ENCODE measurements at places on chromosomes 1 and 21.
A peak's percentile ranks its signal among the peaks of the same experiment; 100 is the strongest.

- DNase-seq = no peak
Measured at GRCh38 chr1:189821833-189822232, 655.8 kb downstream of the BRINP3 start.

- peak; percentile 32 for DNase-seq
Measured at GRCh38 chr1:183913567-183913993, 108.7 kb downstream of the RGL1 start.

GRCh38 chr21:34730756-34731445, 62.1 kb downstream of the CLIC6 start:
- DNase-seq = no peak

DNA sequence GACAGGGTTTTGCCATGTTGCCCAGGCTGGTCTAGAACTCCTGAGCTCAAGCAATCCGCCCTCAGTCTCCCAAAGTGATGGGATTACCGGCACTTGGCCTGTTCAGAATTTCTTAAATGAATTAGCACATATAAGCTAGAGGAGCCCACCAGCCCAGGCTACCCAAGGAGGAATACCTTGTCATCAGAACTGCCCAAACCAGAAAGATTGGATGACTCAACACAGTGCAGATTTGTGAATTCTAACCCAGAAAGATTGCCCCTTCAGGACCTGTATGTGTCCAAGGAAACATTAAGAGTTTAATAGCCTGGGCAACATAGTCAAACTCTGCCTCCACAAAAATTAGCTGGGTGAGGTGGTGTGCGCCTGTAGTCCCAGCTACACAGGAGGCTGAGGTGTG, 14.0 kb upstream of the LIN9 start:
- DNase-seq = no peak

DNA sequence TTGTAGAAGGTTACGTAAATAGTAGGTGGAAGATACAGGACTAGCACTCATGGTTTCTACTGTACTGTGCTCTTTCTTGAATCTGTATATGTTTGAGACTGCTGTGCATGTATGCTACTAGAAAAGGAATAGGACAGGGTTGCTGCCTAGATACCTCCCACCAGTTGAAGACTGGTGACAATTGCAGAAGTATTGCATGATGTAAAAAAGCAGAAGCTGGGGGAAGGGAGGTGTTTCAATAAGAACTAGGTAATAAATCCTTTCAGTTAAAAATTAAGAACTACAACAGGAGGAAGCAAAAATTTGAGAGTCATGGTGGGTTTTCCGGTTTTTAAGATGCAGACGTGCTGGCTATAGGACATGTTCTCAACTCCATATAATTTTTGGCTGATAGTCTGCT, 88.1 kb downstream of the CCDC30 start:
- DNase-seq = peak; percentile 92

DNA sequence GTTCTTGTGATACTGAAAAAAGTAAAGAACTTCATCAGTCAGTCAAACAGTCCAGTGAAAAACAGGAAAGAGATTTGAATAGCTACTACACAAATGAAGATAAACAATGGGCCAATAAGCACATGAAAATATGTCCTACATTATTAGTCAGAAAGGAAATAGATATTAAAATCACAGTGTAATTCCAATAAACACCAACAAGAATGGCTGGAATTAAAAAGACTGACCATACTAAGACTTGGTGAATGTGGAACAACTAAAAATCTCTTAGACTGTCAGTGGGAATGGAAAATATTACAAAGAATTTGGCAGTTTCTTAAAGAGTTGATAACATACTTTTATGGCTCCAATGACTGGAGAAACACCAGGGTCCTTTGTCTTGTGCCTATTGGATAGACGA, 241.8 kb upstream of the USP24 start:
- no peak for DNase-seq

DNA sequence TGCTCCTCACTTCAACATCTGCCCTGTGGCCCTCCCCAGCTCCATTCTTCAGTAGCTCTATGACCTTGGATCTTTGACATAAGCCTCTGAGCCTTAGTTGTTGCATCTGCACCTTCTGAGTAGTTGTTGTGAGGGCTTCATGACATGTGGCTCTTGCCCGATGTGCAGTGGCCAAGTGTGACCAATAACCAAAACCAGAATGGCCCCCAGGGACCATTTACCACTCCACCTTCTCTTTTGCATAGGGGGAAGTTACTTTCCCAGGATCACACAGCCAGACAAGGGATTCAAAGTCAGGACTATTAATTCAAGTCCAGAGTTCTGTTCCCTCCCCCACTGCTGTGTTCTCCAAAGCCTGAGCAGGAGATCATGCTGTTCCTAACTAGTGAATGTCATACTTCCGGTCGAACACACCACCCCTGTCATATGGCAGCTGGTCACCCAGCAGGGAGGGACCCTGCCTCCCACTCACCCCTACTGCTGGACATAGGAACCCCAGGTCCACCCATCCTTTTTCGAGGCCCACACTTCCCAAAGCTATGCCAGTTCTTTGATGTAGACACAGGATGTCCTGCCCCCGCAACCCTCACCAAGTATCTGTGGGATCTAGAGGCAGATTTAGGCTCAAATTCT, 4.0 kb downstream of the FGR start:
- peak; percentile 47 for DNase-seq

GRCh38 chr1:27122652-27123051, 32.3 kb downstream of the SLC9A1 start:
- DNase-seq = peak; percentile 65

DNA sequence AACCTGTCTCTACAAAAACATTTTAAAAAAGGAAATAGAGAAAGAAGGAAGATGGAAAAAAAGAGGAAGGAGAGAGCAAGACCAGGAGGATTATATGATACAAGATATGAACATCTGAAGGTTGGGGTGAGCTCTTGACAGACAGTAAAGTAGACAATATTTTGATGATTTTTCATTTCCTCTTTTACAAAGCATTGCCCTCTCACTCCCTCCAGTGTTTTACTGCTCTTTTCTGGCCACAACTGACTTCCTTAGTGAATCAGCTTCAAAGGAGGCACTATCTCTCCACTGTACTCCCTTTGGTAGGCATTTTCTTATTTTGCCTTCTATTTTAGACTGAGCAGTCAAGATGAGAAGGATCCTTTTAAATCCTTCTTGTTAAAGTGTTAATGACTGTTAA, 296.7 kb downstream of the KCTD3 start:
- peak; percentile 92 for DNase-seq

GRCh38 chr1:37471345-37472231, 2.8 kb upstream of the ZC3H12A start:
- DNase-seq = peak; percentile 69

GRCh38 chr1:38806090-38806489, 53.5 kb downstream of the RRAGC start:
- no peak for DNase-seq

- DNase-seq = no peak
Measured at GRCh38 chr1:20137055-20137454, 2.1 kb upstream of the PLA2G2F start.

- DNase-seq = no peak
Measured at GRCh38 chr1:110190282-110190929, 19.7 kb upstream of the KCNC4 start.

GRCh38 chr1:183247066-183247465, 61.0 kb downstream of the LAMC2 start:
- DNase-seq = no peak

DNA sequence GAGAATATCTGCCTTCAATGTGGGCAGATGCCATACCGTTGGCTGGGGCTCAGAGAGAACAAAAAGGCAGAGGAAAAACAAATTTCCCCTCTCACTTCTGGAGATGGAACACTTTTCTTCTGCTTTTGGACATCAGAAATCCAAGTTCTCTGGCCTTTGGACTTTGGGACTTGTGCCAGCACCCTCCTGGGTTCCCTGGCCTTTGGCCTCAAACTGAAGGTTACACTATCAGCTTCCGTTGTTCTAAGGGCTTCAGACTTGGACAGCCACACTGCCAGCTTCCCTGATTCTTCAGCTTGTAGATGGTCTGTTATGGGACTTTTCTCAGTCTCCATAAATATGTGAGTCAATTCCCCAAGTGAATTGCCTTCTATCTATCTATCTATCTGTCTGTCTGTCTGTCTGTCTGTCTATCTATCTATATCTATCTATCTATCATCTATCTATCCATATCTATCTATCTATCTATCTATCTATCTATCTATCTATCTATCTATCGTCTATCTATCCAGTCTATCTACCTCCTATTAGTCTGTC, 778.1 kb upstream of the TMPRSS15 start:
- DNase-seq = no peak

DNA sequence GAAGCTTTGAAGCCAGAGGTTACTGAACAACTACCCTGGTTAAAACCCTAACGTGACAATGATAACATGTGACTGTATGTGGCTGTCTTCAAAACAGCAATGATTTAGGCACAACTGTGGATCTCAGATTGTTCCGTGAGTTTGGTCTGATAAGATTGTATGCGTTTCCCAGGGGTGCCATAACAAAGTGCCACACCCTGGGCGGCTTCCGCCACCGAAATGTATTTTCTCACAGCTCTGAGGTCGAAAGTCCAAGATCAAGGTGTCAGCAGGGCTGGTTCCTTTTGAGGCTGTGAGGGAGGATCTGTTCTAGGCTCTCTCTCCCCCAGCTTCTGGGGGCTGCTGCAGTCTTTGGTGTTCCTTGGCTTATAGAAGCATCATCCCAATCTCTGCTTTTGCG, 29.5 kb upstream of the ERG start:
- DNase-seq = no peak

- no peak for DNase-seq
Measured at GRCh38 chr1:211699059-211699458, 23.6 kb upstream of the NEK2 start.

DNA sequence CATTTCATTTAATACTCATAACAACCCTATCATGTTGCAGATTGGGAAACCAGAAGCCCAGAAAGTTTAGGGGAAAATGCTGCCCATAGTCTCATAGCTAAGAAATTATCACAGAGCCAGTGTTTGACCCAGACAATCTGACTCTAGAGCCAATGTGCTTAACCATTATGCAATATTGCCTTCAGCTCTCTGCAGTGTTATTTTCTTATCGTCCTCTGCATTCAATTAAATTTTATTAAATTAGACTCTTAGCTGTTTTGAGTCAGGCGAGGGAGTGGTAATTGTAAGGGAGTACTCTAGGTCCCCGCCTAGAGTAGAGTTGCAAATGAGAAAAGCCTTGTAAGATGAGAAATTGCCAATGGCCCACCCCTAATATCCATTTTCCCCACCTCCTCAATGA, 191.1 kb downstream of the TTLL7 start:
- no peak for DNase-seq

GRCh38 chr21:37932936-37933335, 16.7 kb upstream of the KCNJ6 start:
- no peak for DNase-seq

GRCh38 chr21:31233711-31234110, 110.3 kb downstream of the TIAM1 start:
- DNase-seq = no peak

GRCh38 chr1:86346388-86346787, 49.7 kb downstream of the ODF2L start:
- no peak for DNase-seq

DNA sequence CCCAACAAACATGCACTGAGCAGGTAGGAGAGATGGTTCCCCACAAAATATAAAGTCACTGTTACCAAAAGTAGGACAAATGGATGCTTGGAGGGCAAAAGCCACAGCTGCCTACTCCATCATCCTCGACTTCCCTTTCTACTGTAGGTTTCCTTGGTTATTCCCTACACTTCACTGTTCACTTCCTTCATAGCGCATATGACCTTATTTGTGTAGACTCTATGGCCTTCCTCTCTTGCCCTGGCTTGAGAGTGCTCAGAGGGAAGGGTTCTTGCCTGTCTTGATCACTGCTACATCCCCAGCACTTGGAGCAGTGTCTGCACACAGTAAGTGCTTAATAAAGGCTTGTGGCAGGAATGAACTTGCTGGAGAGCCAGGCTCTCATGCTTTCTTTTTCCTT, 14.6 kb upstream of the TRNP1 start:
- no peak for DNase-seq

DNA sequence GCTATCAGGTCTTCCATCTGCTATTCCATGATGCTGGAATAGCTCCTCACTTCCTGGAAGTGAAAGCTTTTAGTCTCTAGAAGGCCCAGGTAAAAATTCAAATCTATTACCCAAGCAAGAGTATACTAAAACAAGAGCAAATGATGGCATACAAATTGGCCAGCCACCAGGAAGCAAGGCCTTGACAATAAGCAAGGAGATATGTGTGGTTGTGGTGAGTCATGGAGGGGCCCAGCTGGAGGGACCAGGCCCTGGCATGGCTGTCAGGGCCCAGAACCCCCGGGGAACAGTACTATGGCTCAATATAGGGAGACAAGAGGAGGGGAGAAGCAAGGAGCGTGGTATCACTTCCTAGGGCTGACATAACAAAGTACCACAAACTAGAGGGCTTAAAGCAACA, 358.7 kb downstream of the RRAGC start:
- peak; percentile 79 for DNase-seq

DNA sequence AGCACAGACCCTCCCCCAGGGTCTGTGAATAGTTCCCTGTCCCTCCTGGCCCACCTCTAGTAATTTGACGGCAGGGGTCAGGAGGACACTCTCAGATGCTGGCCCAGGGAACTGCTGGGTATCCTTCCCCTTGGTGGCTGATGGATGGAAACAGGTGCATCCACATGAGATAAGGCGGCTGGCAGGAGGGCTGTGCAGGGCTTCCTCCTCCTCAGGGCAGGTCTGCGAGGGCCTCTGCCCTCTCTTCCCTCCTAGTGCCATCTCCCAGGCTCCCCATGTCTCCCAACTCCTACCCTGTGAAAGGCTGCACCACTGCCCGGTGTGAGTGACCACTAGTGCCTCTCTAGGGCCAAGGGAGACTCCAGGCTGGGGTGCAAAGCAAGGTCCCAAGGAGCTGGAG, 123.9 kb downstream of the GLIS1 start:
- no peak for DNase-seq

GRCh38 chr1:156050376-156050775, 3.2 kb downstream of the UBQLN4 start:
- DNase-seq = no peak

- peak; percentile 61 for DNase-seq
Measured at GRCh38 chr1:205325334-205325884, 3.9 kb upstream of the NUAK2 start.

GRCh38 chr1:78755986-78756385, 106.4 kb downstream of the IFI44 start:
- no peak for DNase-seq

DNA sequence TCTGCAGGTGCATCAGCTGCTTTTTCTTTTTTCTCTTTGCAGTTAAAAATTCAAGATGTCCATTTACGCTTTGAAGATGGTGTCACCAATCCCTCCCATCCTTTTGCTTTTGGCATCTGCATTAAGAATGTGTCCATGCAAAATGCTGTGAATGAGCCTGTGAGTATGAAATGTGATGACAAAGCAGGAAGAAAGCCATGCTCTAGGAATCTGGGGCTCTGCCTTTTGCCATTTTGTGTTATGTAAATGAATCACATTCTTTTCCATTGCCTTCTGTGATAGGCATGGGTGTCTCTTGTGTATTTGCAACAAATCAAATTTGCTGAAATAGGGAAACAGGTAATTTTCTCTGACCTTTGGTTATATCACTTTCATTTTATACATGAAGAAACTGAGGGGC, 19.4 kb downstream of the VPS13D start:
- no peak for DNase-seq

GRCh38 chr1:61210435-61211154, 128.2 kb downstream of the NFIA start:
- no peak for DNase-seq

GRCh38 chr21:43593078-43593477, 66.2 kb downstream of the HSF2BP start:
- no peak for DNase-seq

GRCh38 chr1:98827041-98827440, 165.5 kb downstream of the SNX7 start:
- DNase-seq = no peak
